ENCODE measurements at places on chromosomes 1 and 21.

GRCh38 chr21:43903451-43904091, 38.5 kb downstream of the AGPAT3 start:
- DNase-seq = no peak

DNA sequence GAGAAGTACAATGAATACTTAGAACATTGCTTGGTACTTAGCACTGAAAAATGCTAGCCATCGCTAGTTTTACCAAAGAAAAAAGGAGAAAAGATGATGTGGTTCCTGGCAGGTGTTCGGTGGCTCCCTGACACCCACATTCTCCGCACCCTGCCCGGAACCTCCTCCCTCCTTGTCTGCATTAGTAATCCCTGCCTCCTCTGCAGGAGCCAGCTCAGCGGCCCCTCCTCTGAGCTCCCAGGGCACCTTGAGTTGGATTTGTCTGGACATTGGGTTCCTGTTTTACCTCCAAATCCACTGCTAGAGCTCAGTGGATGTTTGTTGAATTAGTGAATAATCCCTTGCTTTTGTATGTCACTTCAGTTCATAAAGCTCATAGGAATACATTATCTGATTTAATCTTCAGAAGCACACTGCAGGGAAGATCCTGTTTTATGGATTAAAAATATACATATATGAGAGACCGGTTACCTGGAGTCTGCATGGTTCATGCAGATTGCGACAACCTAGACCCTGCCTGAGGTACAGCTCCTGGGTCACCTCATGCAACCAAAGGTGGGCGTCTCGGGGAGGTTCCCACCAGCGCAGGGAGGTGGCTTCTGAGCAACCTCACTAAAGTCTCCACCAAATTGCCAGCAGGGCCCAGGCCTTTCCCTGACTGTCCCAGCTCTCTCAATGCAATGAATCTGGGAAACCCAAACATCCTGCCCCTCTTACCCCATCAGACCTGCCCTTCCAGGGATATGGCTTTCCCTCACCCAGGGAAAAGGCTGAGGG, 24.2 kb downstream of the PCAT6 start:
- peak; percentile 23 for DNase-seq

- no peak for DNase-seq
Observed at GRCh38 chr1:89550995-89551394, 26.4 kb downstream of the LRRC8B start.

- peak; percentile 44 for DNase-seq
Observed at GRCh38 chr1:92953491-92953890, 7.8 kb downstream of the DIPK1A start.

GRCh38 chr1:24694380-24694843, 50.8 kb upstream of the CLIC4 start:
- DNase-seq = no peak

DNA sequence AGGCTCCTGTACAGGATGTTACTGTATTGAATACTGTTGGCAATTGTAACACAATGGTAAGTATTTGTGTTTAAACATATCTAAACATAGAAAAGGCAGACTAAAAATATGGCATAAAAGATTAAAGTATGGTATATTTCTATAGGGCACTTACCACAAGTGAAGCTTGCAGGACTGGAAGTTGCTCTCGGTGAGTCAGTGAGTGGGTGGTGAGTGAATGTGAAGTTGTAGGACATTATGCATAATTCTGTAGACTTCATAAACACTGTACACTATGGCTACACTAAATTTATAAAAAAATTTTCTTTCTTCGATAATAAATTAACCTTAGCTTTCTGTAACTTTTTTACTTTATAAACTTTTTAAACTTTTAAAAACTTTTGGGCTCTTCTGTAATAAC, 13.7 kb upstream of the TRIM62 start:
- DNase-seq = no peak

GRCh38 chr1:226586650-226587422, 38.3 kb downstream of the STUM start:
- no peak for DNase-seq

- DNase-seq = peak; percentile 45
Observed at GRCh38 chr1:144551107-144551542, 41.6 kb upstream of the PPIAL4F start.

DNA sequence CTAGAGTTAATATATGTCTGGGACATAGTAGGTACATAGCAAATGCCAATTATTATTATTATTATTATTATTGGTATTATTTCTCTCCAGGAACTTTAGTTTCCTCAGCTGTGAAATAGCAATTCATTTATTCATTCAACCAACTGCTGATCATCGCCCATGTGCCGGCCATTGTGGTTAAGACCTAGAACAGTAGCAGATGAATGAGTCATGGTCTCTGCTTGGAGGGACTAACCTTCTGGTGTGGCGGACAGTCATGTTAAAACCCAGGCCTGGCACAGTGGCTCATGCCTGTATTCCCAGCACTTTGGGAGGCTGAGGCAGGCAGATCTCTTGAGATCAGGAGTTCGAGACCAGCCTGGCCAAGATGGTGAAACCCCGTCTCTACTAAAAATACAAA, 23.8 kb upstream of the LDLRAP1 start:
- no peak for DNase-seq

- DNase-seq = no peak
Observed at GRCh38 chr1:13550663-13551062, 33.0 kb upstream of the PDPN start.

GRCh38 chr1:168371477-168371876, 90.8 kb downstream of the TBX19 start:
- DNase-seq = no peak

DNA sequence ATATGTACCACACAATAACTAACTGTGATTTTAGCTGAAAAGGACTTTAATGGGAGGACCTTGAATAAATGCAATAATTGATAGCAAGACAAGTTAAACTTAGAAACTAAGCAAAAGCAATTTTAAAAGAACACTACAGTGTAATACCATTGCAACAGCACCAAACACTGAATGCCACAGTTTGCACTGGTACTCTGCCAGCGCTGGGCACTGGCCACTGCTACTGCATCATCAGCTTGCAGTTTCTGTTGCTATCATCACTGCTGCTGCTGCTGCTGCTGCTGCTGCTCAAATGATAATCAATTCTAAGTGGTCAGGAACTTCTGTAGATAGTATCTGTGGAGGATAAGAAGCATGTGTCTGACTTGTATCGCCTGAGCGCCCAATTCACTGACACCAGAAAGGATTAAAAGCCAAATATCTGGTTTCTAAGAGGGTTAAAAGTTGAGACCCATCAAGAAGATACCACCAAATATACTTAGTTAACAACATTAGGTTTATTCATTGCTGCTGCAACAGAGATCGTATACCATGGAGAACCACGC, 306.9 kb downstream of the LRRC40 start:
- DNase-seq = no peak

GRCh38 chr1:100061681-100062080, 71.0 kb downstream of the SASS6 start:
- no peak for DNase-seq

DNA sequence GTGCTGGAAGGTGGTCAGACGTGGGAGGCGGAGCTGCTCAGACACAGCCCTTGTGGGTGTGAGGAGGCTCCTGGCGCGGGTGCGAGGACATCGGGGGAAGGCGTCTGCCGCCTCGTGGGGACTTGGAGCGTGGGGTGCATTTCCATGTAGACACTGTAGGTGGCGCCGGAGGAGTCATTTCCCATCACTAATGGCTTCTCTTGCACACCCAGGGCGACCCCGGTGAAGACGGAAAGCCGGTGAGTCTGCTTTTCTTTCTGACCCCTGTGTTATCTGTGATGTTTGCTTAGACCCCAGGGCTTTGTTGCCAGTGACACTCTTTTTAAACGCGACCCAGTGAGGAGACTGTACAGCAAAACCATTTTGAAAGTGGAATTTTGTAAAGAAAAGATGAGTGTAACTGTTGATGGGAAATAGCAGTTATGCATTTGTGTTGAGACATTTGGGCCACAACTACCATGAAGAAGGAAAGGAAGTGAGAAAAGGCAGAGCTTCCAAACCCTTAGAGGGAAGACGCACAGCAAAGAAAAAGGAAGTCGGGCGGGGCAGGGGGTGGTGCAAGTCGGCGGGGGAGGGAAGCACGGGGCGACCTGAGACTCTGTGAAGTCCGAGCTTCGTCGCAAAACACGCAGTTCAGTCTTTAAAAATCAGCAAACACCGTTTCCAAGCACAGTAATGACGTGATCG, 64.0 kb downstream of the SLC19A1 start:
- DNase-seq = peak; percentile 78

DNA sequence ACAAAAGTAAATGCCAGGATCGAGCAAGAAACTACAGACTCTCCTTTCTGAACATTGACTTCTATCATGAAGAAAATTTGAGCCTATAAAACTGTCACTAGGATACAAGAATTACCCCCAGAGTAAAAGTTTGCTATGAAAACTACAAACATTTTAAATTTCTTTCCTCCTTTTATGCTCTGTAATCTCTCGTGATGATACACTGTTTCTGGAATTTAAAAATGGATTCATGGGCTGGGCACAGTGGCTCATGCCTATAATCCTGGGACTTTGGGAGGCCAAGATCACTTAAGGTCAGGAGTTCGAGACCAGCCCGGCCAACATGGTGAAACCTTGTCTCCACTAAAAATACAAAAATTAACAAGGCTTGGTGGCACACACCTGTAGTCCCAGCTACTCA, 181.3 kb downstream of the ZNF281 start:
- no peak for DNase-seq

DNA sequence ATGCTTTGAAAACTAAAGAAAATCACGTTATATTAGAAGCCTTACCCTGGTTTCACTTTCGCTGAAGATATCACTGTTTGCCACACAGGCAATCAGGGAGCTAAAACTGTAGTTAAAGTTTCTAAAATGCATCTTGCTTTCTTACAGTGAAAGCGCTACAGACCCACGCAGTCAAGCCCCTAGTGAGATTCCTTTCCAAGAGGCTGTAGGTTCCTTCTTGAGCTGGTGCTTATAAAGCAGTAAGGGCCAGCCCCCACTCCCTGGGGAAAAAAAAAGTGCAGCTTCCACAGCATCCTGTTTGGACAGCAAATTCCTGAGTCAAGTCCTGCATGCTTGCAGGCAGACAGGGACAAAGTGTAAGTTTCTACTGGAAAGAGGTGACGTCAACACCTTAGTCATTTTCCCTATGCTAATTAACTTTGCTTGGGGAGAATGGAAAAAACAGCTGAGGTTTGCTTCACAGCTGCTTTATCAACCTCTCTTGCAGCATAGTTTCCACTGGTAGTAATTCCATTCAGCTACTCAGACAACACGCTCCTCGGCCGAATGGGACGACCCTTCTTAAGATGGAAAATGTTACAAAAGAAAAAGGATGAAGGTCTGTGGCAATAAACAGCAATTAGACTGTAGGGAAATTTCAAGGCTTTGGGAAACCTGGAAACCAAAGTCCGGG, 14.7 kb upstream of the KCNE1 start:
- DNase-seq = peak; percentile 47

DNA sequence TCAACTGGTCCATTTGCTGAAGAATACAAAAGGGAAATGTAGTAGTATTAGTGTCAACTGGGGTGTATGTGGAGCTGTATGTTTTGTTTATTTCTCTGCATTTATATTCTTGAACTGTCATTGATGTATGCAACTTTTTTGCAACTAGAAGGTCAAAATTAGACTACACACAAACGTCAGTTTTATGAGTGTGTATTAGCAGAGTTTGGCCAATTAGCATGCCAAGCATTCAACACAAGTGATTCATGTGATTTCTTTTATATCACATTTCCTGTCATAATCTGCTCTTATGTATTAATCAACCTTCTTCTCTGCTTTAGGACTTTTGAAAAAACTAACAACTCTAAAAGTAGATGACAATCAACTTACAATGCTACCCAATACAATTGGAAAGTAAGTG, 211.1 kb downstream of the LRRC40 start:
- DNase-seq = no peak

DNA sequence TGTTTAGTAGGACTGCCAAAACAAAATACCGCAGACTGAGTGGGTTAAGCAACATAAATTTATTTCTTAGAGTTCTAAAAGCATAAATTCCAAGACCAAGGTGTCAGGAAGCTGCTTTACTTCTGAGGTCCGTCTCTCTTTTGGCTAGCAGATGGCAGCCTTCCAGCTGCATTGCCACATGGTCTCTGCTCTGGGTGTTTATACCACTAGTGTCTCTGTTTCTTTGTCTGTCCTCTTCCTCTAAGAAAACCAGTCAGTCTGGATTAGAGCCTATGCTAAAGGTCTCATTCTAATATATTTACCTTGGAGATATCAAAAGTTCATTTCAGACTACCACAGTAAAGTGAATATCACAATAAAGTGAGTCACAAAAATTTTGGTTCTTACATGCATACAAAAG, 519.8 kb downstream of the COL11A1 start:
- no peak for DNase-seq

DNA sequence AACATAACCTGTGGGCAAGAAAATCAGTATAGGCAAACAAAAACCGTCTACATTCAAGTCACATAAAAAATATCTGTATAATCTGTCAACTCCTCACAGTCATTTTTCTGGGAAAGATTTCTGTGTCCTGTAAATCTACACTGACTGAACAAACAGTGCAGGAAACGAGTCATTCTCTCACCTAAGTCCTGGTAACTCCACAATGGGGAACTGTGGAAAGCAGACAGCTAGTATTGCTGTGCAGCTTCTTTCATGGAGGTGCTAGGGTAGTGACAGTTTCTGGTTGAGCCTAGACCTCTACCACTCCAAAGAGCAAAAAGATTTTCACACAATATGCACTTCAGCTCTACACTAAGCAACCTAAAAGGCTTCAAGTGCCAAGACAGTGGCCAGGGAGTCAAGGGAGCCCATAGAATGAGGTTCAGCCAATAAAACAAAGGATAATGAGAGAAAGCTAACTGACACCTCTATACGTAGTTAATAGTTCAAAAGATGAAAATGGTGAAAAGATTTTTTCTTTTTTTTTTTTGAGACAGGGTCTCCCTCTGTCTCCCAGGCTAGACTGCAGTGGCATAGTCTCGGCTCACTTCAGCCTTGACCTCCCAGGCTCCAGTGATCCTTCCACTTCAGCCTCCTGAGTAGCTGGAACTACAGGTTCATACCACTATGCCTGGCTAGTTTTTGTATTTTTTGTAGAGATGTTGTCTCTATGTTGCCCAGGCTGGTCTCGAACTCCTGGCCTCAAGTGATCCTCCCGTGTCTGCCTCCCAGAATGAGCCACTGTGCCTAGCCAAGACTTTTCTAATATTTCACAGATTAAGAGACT, 5.5 kb downstream of the PTP4A2 start:
- no peak for DNase-seq

- DNase-seq = no peak
Observed at GRCh38 chr1:60596791-60597750, 485.3 kb upstream of the NFIA start.

DNA sequence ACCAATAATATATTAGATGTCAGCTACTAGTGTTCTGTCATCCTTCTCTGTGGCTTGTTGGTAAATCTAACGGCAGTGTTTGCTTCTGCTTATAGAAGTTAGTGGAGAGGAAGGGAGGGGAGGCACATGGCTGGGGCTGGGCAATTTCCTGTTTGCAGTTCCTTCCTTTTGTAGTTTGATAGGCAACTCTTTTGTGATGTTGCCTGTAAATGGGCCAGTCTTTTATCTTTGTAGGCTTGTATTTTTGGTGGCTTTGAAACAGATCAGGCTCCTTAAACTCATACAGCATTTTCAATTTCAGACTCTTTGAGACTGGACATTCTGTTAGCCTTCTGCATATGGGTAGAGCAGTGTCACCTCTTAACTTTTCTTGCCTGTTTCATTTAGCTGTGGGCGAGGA, 48.1 kb downstream of the CDC14A start:
- DNase-seq = peak; percentile 29

Measured in activated naive CD8-positive, alpha-beta T cell treated with anti-CD3 and anti-CD28 coated beads for 36 hours (primary cell).